ENCODE measurements at places on chromosomes 13 and 19.

DNA sequence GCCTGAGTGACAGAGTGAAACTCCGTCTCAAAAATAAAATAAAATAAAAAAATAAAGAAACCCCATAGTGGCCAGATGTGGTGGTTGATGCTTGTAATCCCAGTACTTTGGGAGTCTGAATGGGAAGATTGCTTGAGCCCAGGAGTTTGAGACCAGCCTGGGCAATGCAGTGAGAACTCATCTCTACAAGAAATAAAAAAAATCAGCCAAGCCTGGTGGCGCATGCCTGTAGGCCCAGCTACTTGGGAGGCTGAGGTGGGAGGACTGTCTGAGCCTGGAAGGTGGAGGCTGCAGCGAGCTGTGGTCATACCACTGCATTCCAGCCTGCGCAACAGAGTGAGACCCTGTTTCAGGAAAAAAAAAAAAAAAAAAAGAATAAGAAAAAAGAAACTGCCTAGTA lies 53.8 kb downstream of the ZNF627 start:
- no peak for DNase-seq

DNA sequence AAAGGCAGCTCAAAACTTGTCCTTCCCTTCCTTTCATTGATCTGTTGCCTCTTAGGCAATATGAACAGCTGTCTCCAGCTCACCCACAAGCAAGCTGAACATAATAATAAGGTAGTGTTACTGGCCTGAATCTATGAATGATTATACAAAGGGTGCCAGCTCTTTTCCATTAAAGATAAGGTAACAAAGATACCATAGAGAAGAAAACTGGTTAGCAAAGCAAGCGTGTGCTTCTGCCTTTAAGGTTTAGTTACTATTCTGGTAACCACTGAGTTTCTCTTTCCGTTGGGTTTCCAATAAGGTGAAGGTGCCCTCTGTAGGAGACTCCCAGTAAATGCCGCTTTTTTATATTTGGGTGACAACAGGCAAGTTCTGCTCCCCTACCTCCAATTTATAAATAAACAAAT lies 12.1 kb upstream of the DACH1 start:
- DNase-seq, result no peak

DNA sequence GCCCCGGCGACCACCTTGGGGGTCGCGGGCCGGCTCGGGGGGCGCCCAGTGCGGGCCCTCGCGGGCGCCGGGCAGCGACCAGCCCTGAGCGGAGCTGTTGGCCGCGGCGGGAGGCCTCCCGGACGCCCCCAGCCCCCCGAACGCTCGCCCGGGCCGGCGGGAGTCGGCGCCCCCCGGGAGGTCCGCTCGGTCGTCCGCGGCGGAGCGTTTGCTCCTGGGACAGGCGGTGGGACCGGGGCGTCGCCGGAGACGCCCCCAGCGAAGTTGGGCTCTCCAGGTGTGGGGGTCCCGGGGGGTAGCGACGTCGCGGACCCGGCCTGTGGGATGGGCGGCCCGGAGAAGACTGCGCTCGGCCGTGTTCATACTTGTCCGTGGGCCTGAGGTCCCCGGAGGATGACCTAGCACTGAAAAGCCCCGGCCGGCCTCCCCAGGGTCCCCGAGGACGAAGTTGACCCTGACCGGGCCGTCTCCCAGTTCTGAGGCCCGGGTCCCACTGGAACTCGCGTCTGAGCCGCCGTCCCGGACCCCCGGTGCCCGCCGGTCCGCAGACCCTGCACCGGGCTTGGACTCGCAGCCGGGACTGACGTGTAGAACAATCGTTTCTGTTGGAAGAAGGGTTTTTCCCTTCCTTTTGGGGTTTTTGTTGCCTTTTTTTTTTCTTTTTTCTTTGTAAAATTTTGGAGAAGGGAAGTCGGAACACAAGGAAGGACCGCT lies 729 bp downstream of the STK11 start:
- no peak for DNase-seq

GRCh38 chr19:35328851-35329285 lies at the start of gene CD22:
Gene CD22 (plus strand): TSS chr19:35329187. CDS start chr19:35332041, 2,854 bp downstream.
- no peak for DNase-seq

DNA sequence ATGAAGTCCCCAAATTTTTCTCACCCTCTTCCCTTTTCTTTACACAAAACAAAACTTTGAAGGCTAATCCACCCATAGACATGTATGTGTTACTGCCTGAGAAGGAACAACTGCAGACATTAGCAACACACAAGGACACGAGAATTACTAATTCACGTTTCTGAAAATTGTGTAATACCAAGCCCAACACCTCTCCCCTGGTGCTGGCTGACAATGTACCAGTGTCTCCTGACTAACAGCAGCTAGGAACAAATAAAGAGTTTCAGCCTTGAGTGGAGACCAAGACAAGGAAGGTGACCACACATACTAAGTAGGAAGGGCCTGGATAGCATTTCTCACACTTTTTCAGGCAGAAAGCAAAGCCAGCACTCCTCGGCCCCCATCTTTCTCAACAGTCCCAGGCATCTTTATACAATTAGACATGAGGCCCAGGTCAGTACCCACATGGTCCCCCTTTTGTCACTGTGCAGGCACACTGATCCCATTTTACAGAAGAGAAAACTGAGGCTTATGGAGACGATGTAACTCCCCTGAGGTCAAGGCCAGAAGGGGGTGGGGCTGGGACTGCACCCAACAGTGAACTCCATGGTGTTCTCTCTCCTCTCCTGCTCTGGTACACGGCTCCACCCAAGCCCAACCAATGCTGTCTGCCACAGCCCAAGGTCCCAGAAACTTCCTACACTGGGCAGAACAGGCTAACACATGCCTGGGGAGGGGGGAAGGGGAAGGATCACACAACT lies 8.7 kb downstream of the BRD4 start:
- no peak for DNase-seq

GRCh38 chr13:40509876-40510275 lies 156.6 kb downstream of the FOXO1 start:
- no peak for DNase-seq

GRCh38 chr13:30724778-30725177 lies 10.6 kb upstream of the ALOX5AP start:
- DNase-seq, result no peak

DNA sequence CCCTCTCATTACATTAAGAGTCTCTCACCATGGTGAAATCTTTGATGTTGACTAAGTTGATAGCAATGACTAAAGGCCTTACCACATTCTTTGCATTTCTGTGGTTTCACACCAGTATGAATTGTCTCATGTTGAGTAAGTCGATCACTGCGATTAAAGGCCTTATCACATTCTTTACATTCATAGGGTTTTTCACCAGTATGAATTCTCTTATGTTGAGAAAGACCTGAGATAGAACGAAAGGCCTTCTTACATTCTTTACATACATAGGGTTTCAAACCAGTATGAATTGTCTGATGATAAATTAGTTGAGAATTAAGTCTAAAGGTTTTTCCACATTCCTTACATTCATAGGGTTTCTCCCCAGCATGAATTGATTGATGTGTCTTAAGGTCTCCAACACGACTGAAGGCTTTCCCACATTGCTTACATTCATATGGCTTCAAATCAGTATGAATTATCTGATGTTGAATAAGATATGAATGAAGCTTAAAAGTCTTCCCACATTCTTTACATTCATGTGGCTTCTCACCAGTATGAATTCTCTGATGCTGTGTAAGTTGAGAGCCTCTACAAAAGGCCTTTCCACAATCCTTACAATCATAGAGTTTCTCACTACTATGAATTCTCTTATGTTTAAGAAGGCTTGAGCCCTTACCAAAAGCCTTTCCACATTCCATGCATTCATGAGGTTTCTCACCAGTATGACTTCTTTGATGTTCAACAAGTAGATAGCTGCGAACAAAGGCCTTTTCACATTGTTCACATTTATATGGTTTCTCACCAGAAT lies 45.6 kb downstream of the ZNF283 start:
- no peak for DNase-seq

DNA sequence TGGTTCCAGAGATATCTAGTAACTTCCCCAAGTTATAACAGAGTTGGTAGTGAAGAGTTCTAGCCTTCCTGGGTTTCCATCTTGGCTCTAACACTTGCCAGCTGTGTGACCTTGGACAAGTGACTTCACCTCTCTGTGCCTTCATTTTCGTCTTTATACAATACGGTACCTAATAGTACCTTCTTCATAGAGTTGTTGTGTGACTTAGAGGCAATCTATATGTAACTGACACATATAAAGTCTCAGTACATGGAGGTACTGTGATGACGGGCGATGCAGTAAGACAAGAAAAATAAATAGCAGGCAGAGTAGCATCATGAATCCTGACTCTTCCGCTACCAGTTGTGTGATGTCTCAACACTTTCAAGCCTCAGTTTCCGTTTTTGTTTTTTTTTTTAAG lies 8.0 kb upstream of the CLASRP start:
- DNase-seq, result no peak

DNA sequence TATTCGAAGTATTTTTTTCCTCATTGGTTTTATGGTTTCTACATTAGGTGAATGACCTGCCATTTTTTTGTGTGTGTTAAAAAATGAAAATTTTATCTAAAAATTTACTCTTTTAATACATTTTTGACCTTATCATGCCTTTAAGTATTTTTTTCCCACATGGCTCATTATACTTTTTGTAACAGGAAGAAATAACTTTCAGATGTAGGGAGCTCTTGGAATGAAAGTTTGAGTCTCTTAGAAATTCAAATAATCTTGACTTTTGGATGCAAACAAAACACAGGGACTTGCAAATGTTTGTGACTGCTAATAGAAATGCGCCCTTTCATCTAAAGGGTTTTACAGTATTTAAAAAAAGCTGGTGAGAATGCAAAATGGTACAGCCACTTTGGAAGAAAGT lies 457.9 kb downstream of the KLF5 start:
- DNase-seq, result no peak
